ENCODE measurements at places on chromosomes 5 and 9. TPM values are rescaled to one million over a fixed set of nuclear protein-coding genes. Genes with fewer than 3 reads are reported as not detected.

The CATSPER3 gene
- 0.09 TPM for polyA plus RNA-seq

The PCDHB7 gene
- polyA plus RNA-seq, result 0.01 TPM

- DNase-seq, result no peak
Measured at GRCh38 chr5:140142856-140143255, 17.1 kb downstream of the IGIP start.

GRCh38 chr9:109313351-109313750 lies 7.5 kb downstream of the EPB41L4B start:
- no peak for DNase-seq

The KIF20A gene
- 47.0 TPM for polyA plus RNA-seq

DNA sequence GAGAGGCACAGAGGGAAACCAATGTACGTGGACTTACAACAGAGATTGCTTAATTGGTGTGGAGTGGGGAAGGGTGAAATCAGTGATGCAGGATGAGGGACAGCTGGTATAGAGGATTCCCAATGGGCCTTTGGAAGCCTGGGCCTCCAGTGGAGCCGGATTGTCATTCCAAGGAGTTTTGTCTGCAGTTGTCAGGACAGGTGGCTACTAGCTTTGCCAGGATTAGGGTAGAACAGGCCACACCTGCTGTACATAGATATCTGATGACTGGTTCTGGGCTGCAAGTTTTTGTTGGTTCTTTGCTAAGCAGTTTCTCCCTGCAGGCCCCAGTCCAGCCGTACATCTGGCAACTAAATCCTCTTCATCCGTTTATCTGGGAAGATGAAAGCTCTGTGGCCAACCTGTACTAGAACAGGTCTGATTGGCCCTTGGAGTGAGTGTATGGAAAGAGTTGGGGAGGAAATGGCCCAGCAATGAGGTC lies 4.2 kb downstream of the SKP2 start:
- DNase-seq, result peak; percentile 78

The GADD45G gene
- polyA plus RNA-seq, result 0.08 TPM

The ANKRD18B gene
- polyA plus RNA-seq, result 0.67 TPM

DNA sequence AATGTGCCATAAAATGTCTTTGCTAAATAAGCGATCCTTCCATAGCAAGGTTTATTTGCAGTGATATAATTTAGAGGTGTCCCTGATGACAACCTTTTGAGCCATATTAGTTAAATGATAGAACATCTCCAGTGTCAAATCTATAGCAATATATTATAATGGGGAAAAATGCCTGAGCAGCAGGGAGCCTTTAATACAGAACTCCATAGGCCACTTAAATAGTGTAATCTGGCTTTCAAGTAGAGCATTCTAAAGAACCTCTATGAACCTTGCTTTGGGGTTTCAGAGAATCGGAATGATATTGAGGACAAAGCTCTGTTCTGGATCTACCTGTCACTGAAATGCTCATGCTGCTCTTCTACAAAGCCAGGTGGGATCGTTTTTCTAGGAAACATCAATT lies 96.7 kb upstream of the MEF2C start:
- DNase-seq, result no peak

The PROB1 gene
- 0.03 TPM for polyA plus RNA-seq

- DNase-seq, result no peak
Measured at GRCh38 chr9:105376893-105377292, 70.9 kb upstream of the FSD1L start.

DNA sequence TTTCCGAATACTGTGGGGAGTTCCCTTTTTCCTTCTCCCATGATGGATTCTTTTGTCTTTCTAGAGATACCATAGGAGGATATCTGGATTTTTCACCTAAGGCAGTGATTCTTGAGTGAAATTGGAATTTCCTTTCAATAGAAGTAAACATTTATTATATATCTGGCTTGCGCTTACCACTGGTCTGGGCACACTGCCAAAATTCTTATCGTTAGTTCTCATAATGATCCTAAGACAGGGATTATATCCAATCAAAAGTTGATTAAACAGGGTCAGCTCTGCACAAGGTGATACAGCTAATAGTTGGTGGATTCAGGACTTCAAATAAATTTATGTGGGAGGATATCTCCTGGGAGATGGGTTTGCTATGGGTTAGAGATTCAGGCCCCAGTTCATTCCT lies 9.6 kb downstream of the TLE4 start:
- peak; percentile 31 for DNase-seq

The CNTFR gene
- not detected for polyA plus RNA-seq

- DNase-seq, result no peak
Measured at GRCh38 chr5:139901986-139902385, 106.4 kb downstream of the PSD2 start.
